ENCODE measurements at places on chromosomes 1 and 21. TPM values are rescaled to one million over a fixed set of nuclear protein-coding genes. Genes with fewer than 3 reads are reported as not detected.

- H3K36me3 ChIP-seq, result no peaks in the 10 kb centered on the region
- H3K27ac ChIP-seq, result no peak overlapping the region
- DNase-seq, result no peak
- no peak overlapping the region for H3K4me3 ChIP-seq
- H3K27me3 ChIP-seq, result peaks cover 14% of the 10 kb centered on the region
- H3K4me1 ChIP-seq, result no peaks in the 10 kb centered on the region
Observed at GRCh38 chr1:162212713-162213112, 143.2 kb downstream of the NOS1AP start.

DNA sequence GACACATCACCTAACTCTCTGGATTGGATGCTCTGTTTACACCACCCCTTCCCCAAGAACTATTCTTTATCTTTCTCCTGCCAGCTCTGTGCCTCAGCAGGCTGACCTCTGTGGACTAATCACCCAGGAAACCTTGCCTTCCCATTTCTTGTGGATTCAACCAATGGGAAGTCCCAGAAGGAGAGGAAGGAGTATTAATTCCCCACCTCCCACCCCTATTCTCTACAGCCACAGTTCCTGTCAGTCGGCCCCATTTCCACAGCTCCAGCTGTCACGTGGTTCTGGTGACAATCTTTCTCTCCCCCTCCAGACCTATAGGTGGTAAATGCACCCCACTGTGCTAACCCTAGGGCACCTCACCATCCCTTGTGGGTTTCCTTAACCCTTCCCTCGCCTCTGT is 46.8 kb upstream of the SSBP3 start:
- no peaks in the 10 kb centered on the region for H3K36me3 ChIP-seq
- H3K27ac ChIP-seq, result no peak overlapping the region
- H3K4me3 ChIP-seq, result no peak overlapping the region
- DNase-seq, result no peak
- no peaks in the 10 kb centered on the region for H3K27me3 ChIP-seq

Gene CFAP141
- not detected for total RNA-seq

Gene PRXL2B
- 15.2 TPM for total RNA-seq

Gene ESRRG
- total RNA-seq, result not detected

DNA sequence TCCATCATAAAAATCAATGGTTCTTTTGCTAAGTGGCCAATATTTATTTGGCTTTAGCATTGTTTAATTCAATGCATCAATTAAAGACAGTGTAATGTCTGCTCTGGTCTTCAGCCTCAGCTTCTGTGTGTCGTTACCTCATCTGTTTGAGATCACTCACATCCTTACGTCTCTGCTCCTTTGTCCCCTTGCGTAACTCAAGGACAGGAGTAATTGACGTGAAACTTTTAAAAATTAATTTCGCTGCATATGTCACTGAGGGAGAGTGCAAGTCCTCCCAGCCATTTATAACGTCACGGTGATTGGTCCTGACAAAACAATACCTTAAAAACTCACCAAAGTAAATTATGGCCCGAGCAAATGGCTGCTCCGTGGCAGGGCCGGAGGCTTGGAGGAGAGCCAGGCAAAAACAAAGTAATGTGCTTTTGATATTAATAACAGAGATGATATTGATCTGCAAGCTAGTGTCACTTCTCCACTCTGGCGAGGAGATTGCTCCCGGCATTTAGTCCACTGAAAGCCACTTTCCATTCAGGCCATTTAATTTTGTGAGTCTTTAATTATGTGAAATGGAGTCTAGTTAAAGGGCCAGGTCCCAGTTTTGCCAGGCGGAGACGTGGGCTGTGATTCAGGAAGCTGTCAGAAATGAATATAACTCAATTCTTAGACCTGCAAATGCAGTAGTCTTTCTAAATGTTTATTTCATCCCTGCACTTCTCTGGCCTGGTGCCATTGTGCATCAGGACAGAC is 150.9 kb upstream of the POU3F1 start:
- no peaks in the 10 kb centered on the region for H3K4me1 ChIP-seq
- no peak for DNase-seq
- H3K4me3 ChIP-seq, result no peak overlapping the region
- H3K36me3 ChIP-seq, result no peaks in the 10 kb centered on the region

Gene TRNP1
- total RNA-seq, result 6.5 TPM

- no peaks in the 10 kb centered on the region for H3K36me3 ChIP-seq
- no peaks in the 10 kb centered on the region for H3K27me3 ChIP-seq
- H3K4me1 ChIP-seq, result peaks cover 40% of the 10 kb centered on the region
- no peak overlapping the region for H3K4me3 ChIP-seq
Observed at GRCh38 chr1:78688697-78689096, 39.1 kb downstream of the IFI44 start.

DNA sequence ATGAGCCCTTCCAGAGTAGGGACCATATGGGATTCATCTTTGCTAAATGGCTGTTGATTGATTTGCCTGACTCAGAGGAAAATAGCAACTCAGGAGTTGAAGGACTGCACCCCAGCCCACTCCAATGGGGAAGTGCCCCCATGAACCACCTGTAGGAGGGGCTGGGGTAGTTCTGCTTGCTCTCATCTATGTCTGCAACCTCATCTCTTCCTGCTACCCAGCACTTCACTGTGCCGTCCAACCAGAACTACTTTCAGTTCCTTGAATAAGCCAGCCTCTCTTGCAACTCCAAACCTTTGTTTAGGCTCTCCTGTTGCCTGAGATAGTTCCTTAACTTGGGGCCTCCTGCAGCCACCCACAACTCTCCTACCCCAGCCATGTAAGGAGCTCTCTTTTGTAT is 26.6 kb downstream of the BEND5 start:
- no peaks in the 10 kb centered on the region for H3K27me3 ChIP-seq
- DNase-seq, result no peak
- H3K36me3 ChIP-seq, result no peaks in the 10 kb centered on the region

DNA sequence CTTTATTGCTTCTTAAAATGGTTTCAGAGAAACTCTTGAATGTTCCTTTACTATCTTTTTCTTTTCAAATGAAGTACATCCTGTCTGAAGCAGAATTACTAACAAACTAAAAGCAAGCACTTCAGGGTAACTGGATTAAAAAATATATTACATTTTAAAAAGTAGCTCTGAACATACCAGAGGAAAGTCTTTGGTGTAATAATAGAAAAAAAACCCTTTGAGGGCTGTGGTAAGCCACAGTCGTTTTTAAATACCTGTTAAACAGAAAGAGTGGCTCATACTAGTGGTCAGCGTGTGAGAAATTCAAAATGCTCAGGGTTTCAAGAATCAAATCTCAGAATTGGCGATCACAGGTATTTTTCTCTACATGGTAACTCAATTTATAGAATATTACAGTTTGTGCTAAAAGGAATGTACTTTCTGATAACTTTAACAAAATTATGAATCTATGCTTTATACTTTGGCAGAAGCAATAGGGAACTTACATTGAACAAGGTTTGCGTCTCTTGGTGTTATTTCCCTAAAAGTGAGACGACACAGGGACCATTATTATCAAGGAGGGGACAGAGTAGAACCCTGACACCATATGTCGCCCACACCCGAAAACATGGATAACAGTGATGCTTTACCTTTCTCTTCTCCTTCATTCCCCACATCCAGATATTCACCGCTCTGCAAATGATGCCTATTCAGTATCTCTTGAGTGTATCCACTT is 97.0 kb upstream of the DPH5 start:
- no peak overlapping the region for H3K4me3 ChIP-seq
- H3K36me3 ChIP-seq, result no peaks in the 10 kb centered on the region
- no peak for DNase-seq
- no peak overlapping the region for H3K27ac ChIP-seq

- no peak for DNase-seq
- no peak overlapping the region for H3K27ac ChIP-seq
- no peak overlapping the region for H3K4me3 ChIP-seq
- peaks cover 31% of the 10 kb centered on the region for H3K36me3 ChIP-seq
Observed at GRCh38 chr1:235187316-235187715, 26.3 kb upstream of the RBM34 start.

DNA sequence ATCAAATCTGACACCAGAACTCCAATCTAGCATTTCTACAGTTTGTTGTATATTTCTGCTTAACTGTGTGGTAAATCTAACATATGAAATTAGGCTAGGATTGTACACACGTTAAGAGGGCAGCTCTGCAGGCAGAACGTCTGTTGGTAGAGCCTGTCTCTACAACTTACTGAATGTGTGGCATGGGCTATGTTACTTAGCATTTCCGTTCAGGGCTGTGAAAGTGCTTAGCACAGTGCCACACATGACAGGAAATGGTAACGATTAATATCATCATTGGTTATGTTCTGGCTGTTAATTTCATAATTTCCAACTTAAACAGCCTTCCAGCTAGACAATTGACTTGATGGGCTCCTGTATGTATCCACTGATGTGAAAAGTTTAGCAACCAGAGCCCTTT is 9.6 kb upstream of the C8B start:
- peaks cover 3% of the 10 kb centered on the region for H3K27me3 ChIP-seq
- H3K4me1 ChIP-seq, result no peaks in the 10 kb centered on the region
- no peak overlapping the region for H3K27ac ChIP-seq
- DNase-seq, result no peak

DNA sequence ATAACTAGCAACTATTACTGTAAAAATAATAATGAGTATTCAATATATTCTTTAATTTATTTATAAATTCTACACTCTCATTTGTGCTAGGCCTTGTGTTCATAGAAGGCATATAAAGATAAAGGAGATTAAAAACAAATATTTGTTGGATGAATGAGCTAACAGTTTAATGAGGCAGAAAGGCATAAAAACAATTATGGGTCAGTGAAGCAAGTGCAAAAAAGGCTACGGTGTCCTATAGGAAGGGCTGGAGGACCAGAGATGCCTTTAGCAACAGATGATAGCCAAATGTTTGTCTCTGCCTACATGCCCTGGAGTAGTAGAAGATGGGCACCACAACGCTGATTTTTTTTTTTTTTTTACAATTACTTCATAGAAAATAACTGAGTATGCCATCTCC is 45.7 kb downstream of the PTGS2 start:
- H3K27me3 ChIP-seq, result no peaks in the 10 kb centered on the region
- no peak for DNase-seq
- H3K4me3 ChIP-seq, result no peak overlapping the region
- no peaks in the 10 kb centered on the region for H3K36me3 ChIP-seq
- no peaks in the 10 kb centered on the region for H3K4me1 ChIP-seq

Gene LCE6A
- total RNA-seq, result not detected

Gene ANKRD45
- not detected for total RNA-seq

Gene ZC3H12A
- 4.0 TPM for total RNA-seq

Gene LYPD8
- not detected for total RNA-seq

- peak; percentile 42 for DNase-seq
- H3K27me3 ChIP-seq, result no peaks in the 10 kb centered on the region
- H3K36me3 ChIP-seq, result no peaks in the 10 kb centered on the region
- no peak overlapping the region for H3K27ac ChIP-seq
- H3K4me3 ChIP-seq, result no peak overlapping the region
Observed at GRCh38 chr1:109269212-109269980, 13.5 kb downstream of the PSRC1 start.

Gene CHODL
- total RNA-seq, result not detected

Gene SCP2
- 288 TPM for total RNA-seq

GRCh38 chr1:27152829-27153548 is 1.9 kb downstream of the SLC9A1 start:
- no peaks in the 10 kb centered on the region for H3K27me3 ChIP-seq
- DNase-seq, result no peak
- H3K4me1 ChIP-seq, result peaks cover 29% of the 10 kb centered on the region
- H3K27ac ChIP-seq, result no peak overlapping the region

- H3K4me3 ChIP-seq, result no peak overlapping the region
- no peaks in the 10 kb centered on the region for H3K27me3 ChIP-seq
- peaks cover 26% of the 10 kb centered on the region for H3K4me1 ChIP-seq
- DNase-seq, result no peak
Observed at GRCh38 chr1:17550729-17551584, 11.5 kb downstream of the ARHGEF10L start.

DNA sequence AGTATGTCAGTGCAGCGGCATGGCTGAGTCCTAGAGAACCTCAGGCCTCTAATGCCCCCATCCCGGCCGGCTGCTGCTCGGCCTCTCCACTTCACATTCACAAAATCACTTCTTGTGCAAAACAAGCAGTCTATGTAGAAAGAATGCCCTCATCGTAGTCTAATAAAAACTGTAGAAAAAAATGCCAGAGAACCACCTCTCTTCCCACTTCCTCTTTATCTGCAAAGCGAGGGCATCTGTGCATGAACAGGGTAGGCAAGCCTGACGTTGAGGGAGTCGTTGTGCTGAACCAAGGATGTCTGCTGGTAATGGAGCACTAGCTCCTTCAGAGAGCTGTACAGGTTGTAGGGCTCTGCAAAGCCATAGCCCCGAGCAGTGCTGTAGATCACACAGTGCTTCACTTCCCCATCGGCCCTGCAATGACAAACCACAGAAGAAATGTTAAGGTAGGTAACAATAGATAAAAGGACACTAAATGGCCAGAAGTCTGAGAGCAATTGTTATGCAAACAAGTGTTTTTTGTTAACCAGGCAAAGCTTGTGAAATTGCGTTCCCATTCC is 88.9 kb downstream of the PIK3R3 start:
- H3K36me3 ChIP-seq, result peaks cover 10% of the 10 kb centered on the region
- no peak overlapping the region for H3K27ac ChIP-seq
- DNase-seq, result no peak
- no peaks in the 10 kb centered on the region for H3K4me1 ChIP-seq

All from SJSA1 (cell line).